ENCODE measurements at places on chromosomes 16 and 17.

GRCh38 chr17:8628172-8628571, 2.4 kb downstream of the MYH10 start:
- DNase-seq = no peak

DNA sequence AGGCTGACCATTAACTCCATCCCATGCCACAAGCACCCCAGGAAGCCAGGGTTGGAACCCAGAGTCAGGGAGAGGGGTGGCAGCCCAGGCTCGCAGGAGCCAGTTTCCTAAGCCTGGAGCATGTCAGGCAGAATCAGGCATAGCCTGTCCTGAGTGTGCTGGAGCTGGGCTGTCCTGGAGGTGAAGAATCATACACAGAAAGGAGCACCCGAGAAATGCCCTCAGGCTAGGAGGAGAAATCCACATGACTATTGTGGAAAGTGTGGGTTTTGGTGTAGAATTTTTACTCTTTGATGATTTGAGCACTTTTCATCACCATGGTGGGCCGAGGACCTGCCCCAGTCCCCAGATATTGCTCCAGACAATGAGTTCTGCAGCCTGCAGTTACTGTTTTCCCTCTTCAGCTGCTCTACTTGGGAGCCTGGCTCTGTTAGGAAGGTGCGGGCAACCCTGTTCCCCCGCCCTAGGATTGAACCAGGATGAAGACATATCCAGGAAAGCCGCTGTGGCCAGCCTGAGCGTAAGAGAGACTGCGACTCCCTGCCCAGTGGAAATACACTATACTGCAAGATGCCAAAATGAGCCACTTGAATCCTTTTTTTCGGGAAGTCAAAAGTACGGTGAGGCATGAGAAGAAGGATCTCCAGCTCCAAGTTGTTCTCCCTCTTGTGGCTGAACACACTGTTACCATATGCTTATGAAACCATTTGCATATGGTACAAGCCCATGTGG, 29.0 kb upstream of the HEATR6 start:
- no peak for DNase-seq

GRCh38 chr16:50889746-50890145, 147.9 kb downstream of the CYLD start:
- DNase-seq = no peak

DNA sequence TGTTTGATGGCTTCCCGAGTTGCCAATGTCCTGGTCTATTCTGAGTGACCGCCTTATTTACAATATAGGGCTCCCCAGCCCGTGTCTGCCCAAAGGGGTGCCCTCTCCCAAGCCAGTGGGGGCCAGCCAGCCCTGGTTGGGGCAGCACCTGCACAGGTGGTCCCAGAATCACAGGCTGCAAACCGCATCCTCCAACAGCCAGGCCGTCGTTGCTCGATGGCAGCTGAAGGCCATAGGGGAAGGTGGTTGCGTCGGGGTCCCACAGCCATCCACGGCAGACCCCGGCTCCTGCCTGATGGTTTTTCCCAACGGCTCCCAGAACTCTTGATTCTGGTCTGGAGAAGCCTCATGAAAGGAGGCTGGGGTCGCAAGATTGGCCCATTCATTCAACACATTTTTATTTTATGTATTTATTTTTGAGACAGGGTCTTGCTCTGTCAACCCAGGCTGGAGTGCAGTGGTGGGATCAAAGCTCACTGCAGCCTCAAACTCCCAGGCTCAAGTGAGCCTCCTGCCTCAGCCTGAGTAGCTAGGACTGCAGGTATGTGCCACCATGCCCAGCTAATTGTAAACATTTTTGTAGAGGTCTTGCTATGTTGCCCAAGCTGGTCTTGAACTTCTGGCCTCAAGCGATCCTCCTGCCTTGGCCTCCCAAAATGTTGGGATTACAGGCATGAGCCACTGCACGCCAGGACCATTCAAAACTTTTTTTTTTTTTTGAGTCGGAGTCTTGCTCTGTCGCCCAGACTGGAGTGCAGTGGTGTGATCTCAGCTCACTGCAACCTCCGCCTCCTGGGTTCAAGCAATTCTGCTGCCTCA, 79.0 kb upstream of the TOB1 start:
- no peak for DNase-seq

DNA sequence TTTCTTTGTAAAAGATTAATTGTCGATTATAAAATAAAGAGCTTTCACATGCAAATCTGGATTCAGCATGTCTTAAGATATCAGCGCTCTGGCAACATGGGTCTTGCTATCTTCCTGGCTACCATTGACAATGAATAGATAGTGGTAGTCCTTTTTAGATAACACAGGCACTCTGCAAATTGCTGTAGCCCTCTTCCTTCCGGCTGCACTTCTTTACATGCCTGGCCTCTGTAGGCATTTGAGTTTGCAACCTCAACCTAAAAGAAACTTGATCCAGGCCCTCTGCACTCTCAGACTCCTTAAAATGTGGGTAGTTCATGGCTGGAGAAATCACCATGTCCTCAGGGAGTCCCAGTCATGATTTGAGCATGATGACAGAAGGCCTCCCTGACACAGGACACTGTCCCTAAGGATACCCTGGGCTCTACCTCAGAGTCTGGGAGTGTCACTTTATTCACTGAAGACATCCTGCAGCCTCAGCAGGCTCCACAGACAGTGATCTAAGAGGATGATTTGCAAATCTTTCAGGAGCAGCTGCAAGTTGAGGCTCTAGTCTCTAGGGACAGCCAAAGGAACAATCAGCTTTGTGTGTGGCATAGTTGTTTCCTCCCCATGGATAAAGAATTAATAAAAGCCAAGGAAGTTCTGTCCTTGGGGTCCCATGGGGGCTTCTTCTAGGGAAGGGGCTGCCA, 529.4 kb downstream of the RBFOX1 start:
- DNase-seq = no peak

GRCh38 chr16:13313351-13313750, 412.0 kb downstream of the SHISA9 start:
- no peak for DNase-seq

All from right renal pelvis (tissue), 4 donors.